Hepatocyte (in vitro differentiated cells): ENCODE measurements at places on chromosomes 16 and 17. TPM values are rescaled to one million over a fixed set of nuclear protein-coding genes. Genes with fewer than 3 reads are reported as not detected.

CENPT gene
- 84.0 and 115 TPM in 2 replicates for polyA plus RNA-seq

ACAP1 gene
- polyA plus RNA-seq: 10.2 and 14.6 TPM in 2 replicates

ITGAD gene
- polyA plus RNA-seq: not detected in 2 replicates

TMEM238L gene
- polyA plus RNA-seq: 1.0 and 1.5 TPM in 2 replicates

MYH3 gene
- 1.9 and 3.5 TPM in 2 replicates for polyA plus RNA-seq
